ENCODE measurements at places on chromosomes 11 and 22. TPM values are rescaled to one million over a fixed set of nuclear protein-coding genes. Genes with fewer than 3 reads are reported as not detected.

Gene TMEM9B
- total RNA-seq = 27.7 TPM

Gene GP1BB
- total RNA-seq = not detected

DNA sequence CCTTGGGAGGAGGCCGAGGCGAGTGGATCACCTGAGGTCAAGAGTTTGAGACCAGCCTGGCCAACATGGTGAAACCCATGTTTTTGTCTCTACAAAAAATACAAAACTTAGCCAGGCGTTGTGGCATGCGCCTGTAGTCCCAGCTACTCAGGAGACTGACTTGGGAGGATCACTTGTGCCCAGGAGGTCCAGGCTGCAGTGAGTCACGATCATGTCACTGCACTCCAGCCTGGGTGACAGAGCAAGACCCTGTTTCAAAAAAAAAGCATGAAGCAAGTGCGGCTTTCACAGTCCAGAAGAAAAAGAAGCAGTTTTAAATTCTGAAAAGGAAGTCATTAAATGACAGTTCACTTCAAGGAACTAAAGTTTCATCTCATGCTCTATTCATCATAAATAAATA, 7.1 kb upstream of the LTO1 start:
- peaks cover 4% of the 10 kb centered on the region for H3K4me1 ChIP-seq
- H3K36me3 ChIP-seq = no peaks in the 10 kb centered on the region
- peaks cover 10% of the 10 kb centered on the region for H3K27me3 ChIP-seq
- H3K27ac ChIP-seq = no peak overlapping the region
- H3K4me3 ChIP-seq = no peak overlapping the region

- H3K27ac ChIP-seq = no peak overlapping the region
Measured at GRCh38 chr11:107957109-107957588, 28.9 kb downstream of the RAB39A start.

DNA sequence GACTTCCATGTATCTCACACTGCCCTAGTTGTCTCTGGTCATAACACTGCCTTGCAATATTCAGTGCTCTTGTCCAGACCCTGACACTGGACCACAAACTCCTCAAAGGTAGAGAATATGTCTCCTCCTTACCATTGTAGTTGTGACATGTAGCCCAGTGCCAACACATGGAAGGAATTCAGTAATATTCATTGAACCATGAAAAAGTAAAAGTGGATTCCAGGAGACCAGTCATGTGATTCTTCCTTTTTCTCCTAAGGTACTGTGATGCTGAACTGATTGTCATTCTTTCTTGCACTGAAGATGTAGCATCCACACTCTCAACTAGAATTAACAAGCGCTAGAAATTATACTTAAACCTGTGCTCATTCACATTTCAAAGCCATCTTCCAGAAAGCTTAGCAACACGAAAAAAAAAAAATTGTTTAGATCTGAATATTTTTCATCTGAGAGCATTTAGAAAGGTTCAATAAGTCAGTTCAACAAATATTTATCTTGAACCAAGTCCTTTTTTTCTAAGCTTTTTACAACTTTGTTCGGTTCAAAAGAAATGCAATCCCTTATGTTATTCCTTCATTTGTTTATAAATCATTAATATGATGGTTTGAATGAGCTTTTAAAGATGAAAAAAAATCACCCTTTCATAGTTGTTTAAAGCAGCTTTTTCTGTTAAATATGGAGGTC, 224.7 kb upstream of the BLID start:
- no peak for DNase-seq
- no peaks in the 10 kb centered on the region for H3K4me1 ChIP-seq
- H3K4me3 ChIP-seq = no peak overlapping the region
- H3K27ac ChIP-seq = no peak overlapping the region

DNA sequence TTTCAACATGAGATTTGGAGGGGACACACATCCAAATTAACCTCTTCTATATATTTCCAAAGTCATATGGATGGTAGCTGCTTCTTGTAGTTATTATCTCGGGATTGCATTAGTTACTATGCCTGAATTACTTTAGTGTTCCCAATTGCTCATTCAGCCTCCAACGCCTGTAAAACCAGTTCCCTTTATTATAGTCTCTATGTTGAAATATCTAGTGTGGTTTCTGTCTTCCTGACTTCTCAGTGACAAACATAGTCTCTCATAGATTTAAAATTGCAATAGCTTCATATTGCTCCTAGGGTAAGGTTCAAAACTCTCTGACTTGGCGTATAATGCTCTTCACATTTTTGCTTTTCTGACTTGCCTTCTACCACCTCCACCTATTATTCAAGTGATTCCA, 366.4 kb downstream of the CASP12 start:
- no peak overlapping the region for H3K4me3 ChIP-seq
- peaks cover 6% of the 10 kb centered on the region for H3K27me3 ChIP-seq
- H3K36me3 ChIP-seq = no peaks in the 10 kb centered on the region
- no peaks in the 10 kb centered on the region for H3K4me1 ChIP-seq

Gene ACR
- total RNA-seq = not detected

GRCh38 chr11:82003671-82004515, 729.8 kb downstream of the FAM181B start:
- H3K27ac ChIP-seq = no peak overlapping the region
- H3K4me3 ChIP-seq = no peak overlapping the region
- no peaks in the 10 kb centered on the region for H3K36me3 ChIP-seq
- no peaks in the 10 kb centered on the region for H3K27me3 ChIP-seq
- no peak for DNase-seq

Gene PAX6
- not detected for total RNA-seq

DNA sequence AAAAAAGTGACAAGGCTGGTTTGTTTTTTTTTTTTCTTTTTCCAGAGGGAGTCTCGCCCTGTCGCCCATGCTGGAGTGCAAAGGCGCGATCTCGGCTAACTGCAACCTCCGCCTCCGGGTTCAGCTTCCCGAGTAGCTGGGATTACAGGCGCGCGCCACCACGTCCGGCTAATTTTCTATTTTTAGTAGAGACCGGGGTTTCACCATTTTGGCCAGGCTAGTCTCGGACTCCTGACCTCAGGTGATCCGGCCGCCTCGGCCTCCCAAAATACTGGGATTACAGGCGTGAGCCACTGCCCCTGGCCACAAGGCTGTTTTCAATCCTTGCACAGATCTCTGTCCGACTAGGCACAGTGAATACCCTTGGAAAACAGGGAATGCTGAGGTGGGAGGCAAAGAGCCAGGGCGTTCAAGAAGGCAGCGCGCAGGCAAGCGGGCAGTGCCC, 566 bp downstream of the ATP6V1E1 start:
- DNase-seq = no peak
- peak overlapping the region; percentile 94 for H3K4me3 ChIP-seq
- peaks cover 30% of the 10 kb centered on the region for H3K4me1 ChIP-seq
- H3K36me3 ChIP-seq = peaks cover 14% of the 10 kb centered on the region
- no peaks in the 10 kb centered on the region for H3K27me3 ChIP-seq

- peaks cover 3% of the 10 kb centered on the region for H3K27me3 ChIP-seq
- no peaks in the 10 kb centered on the region for H3K36me3 ChIP-seq
- DNase-seq = no peak
- H3K4me3 ChIP-seq = no peak overlapping the region
Measured at GRCh38 chr11:10371926-10372641, 67.2 kb downstream of the ADM start.

Gene APLNR
- not detected for total RNA-seq

Gene TEX54
- 0.48 TPM for total RNA-seq

GRCh38 chr11:28964811-28965210, 856.6 kb downstream of the METTL15 start:
- H3K27me3 ChIP-seq = no peaks in the 10 kb centered on the region
- no peak overlapping the region for H3K27ac ChIP-seq

DNA sequence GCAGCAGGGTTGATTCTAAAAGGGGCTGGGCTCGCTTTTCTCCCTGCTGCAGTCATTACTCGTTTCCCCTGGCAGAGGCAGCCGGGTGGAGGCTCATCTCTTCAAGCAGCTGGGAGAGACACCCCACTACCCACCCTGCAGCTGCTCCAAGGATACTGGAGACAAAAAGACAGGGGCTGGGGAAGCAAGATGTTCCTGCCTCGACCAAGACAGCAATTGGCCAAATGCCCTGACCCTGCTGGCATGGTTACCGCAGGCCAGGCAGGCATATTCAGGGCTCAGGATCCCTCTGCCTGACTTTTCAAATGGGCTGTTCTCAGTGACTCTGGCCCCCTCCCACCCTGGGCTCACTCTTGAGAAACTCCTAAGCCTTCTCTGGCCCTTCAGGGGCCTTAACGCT, 6.8 kb upstream of the RGL4 start:
- H3K4me1 ChIP-seq = peaks cover 2% of the 10 kb centered on the region
- peaks cover 11% of the 10 kb centered on the region for H3K36me3 ChIP-seq
- no peak for DNase-seq

GRCh38 chr11:104899226-104899625, 966 bp upstream of the CASP12 start:
- peaks cover 17% of the 10 kb centered on the region for H3K4me1 ChIP-seq
- H3K27me3 ChIP-seq = no peaks in the 10 kb centered on the region
- H3K4me3 ChIP-seq = no peak overlapping the region
- no peak overlapping the region for H3K27ac ChIP-seq
- H3K36me3 ChIP-seq = peaks cover 10% of the 10 kb centered on the region
- no peak for DNase-seq

DNA sequence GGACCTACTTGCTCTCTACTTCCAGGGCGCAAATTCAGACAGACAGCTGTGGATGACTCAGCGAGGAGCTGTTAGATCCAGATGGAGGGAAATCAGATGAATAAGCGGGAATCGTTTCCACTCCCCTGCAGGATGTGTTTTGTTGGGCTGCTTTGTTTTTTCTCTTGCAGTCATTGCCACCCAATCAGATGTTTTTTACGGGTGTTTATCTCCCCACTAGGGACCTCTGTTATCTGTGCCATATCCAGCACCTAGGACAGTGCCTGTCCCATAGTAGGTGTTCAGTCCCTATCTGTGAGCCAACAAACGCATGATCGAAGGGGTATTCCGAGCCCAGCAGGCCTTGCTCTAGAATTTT, 51.1 kb upstream of the PARVG start:
- H3K4me1 ChIP-seq = peaks cover 3% of the 10 kb centered on the region
- no peaks in the 10 kb centered on the region for H3K27me3 ChIP-seq
- DNase-seq = no peak

DNA sequence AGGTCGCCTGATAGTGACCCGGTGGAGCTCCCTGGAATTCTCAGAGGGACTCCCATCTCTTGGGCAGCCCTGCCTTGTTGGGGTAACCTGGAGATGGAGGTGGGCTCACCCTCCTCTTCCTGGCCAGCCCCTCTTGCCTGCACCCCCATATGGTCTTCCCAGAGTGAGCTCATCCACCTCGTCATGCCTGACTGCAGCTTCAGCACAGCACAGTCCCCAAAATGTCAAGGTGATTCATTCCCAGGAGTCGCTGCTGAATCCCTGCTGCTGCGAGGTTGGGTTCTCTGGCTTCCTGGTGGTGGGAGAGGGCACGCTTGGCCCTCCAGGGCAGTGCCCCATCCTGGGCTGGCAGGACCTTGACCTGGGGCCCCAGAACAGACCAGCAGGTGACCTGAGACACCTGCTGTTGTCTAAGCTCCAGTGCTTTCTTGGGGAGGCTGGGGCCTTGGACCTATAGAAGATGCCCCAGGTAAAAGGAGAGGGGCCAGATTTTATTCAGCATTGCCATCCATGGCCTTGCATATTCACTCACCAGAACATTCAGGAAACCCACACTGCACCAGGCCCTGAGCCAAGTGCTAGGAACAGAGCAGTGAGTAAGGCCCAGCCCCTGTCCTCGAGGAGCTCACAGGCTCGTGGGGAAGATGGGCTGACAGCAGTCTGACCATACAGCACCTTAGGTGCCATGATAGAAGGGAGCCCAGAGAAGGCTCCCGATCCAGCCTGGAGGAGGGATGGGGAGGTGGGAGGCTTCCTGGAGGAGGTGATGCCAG, 72.9 kb downstream of the CACNA1I start:
- H3K4me1 ChIP-seq = no peaks in the 10 kb centered on the region
- H3K36me3 ChIP-seq = no peaks in the 10 kb centered on the region
- DNase-seq = no peak
- H3K27ac ChIP-seq = no peak overlapping the region
- peaks cover 3% of the 10 kb centered on the region for H3K27me3 ChIP-seq
- no peak overlapping the region for H3K4me3 ChIP-seq

GRCh38 chr11:17640493-17641164, 78.7 kb upstream of the MYOD1 start:
- H3K4me1 ChIP-seq = no peaks in the 10 kb centered on the region
- no peak overlapping the region for H3K4me3 ChIP-seq
- no peak for DNase-seq
- H3K36me3 ChIP-seq = no peaks in the 10 kb centered on the region

DNA sequence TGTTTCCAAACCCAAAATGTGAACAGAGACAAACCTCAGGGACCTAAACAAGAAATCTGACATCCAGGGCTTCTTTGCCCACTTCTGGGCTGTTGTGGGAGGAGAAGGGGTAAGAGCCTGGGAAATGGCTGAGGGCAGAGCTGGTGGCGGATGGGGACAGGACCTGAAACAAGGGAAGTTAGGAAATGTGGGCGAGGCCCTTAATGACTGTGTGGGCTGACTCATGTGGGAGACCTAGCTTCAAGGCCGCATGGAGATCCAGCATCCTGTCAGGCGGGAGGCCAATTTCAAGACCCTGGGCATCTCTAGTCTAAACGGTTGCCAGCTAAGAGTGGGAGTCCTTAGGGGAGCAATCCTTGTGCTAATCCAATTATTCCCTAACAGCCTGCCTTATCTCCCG, 2.1 kb upstream of the OAF start:
- H3K27me3 ChIP-seq = peaks cover 58% of the 10 kb centered on the region
- H3K4me1 ChIP-seq = peaks cover 14% of the 10 kb centered on the region
- no peak for DNase-seq
- no peak overlapping the region for H3K27ac ChIP-seq
